Left ventricle myocardium superior (tissue), 1 donor: ENCODE measurements at places on chromosomes 5 and 9. TPM values are rescaled to one million over a fixed set of nuclear protein-coding genes. Genes with fewer than 3 reads are reported as not detected.
A peak's percentile ranks its signal among the peaks of the same experiment; 100 is the strongest.

DNA sequence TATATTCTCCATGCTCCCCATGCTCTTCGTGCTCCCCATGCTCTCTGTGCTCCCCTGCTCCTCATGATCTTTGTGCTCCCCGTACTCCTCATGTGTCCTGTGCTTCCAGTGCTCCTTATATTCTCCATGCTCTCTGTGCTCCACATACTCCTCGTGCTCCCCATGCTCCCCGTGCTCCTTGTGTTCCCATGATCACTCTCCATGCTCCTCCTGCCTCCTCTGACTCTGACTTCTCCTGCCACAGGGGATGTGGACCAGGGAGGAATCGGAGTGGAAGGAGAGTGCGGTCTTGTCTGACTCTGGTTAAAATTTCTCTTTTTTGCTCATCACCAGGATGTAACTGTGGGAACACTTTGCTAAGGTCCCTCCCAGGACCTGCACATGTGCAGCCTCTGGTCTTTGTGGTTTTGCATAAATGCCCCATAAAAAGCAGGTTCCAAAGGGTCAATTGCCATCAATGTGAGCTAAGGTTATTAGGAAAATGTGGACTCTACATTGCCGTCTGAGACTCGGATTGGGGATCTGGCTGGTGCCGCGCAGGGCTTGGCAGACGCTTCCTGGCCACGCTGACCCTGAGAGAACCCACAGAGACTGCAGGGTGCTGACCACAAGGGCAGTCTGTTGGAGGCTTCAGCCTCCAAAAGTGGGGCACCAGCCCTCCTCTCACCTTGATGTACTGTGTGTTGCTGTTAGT lies 52.5 kb downstream of the TRIP13 start:
- no peak for DNase-seq

- DNase-seq: peak; percentile 62
Measured at GRCh38 chr5:158943057-158943456, 156.7 kb downstream of the EBF1 start.

GRCh38 chr5:137207023-137207760 lies 291.9 kb downstream of the SPOCK1 start:
- DNase-seq: peak; percentile 31

DNA sequence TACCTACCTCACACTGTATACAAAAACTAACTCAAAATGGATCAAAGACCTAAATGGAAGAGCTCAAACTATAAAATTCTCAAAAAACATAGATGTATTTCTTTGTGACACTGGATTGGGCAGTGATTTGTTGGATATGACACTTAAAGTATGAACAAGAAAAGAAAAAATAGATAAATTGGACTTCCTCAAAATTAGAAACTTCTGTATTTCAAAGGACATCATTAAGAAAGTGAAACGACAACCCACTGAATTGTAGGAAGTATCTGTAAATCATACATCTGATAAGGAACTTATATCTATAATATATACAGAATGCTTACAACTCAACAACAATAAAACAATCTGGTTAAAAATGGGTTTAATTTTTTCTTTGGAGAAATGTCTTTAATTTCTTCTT lies 96.7 kb downstream of the NRG2 start:
- DNase-seq: no peak

DNA sequence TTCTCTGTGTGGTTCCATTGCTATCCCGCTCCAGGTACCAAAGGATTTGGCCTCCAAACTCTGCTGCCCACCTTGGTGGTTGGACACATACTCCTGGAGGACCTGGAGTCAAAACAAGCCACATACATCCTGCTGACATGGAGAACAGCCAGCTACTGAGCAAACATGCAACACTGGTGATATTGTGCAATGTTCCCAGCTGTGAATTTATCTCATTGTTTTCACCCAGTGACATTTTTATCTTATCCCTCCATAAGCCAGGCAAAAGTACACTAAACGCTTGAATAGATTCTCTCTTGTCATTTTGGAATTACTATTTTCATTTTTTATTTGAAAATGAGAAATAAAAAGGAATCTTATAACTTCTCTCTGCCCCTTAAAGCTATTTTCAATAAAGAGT lies 11.1 kb upstream of the CTSL start:
- no peak for DNase-seq

GRCh38 chr5:83767409-83767992 lies 46.8 kb upstream of the HAPLN1 start:
- DNase-seq: no peak

DNA sequence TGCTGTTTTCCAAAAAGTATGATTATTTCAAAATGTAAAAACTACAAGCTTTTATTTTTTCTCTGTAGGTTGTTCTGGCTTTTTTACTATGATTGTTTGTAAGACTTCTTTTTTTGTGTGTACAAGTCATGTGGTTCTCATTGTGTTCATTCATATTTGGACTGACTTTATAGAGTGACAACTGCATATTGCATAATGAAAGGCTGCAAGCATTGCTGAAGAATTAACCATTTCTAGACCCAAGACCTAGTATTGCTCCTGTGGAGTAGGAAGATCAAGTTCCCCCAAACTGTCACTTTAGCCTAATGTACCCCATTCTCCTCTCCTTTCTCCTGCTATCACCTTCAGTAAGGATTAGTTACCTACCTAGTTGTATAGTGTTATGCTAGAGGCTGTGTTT lies 10.0 kb downstream of the MAP1B start:
- DNase-seq: no peak

GRCh38 chr5:117220730-117221129 lies 646.1 kb upstream of the SEMA6A start:
- DNase-seq: no peak

GRCh38 chr5:8683496-8683895 lies 814.5 kb downstream of the MTRR start:
- no peak for DNase-seq

DNA sequence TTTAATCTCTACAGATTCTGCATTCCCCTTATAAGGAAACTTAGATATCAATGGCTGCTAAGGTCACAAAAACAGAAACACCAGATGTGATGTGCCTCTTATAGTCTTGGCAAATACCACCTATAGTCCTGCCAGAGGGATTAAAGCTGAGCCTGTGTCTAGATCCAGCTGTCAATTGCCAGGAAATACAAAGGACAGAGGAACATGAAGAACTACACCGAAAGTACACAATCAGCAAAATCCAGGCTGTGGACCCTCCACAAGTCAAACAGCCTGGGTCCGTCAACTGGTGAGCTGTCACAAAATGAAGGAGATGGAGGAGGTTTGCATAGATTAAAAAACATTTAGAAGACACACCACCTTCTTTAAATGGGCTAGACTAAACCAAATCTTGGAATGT lies 85.4 kb downstream of the KLF4 start:
- no peak for DNase-seq

- DNase-seq: no peak
Measured at GRCh38 chr9:134472256-134472655, 146.0 kb downstream of the RXRA start.

DNA sequence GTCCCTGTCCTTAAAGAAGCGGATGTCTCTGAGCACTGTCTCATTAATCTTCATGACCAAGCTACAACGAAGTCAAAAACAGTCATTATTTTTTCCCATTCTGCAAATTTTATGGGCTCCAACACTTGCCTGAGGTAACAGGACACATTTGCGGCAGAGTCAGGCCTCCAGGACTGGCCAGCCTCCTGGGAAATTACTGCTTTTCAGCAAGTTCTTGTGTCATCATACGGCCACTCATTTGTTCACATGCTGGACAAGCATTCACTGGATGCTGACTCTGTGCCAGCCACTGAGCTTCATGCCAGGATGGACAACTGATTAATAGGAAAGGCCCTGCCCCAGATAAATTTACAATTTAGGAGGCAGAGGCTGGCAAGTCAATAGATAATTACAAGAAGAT lies 305.7 kb downstream of the ACTL7B start:
- DNase-seq: no peak

DNA sequence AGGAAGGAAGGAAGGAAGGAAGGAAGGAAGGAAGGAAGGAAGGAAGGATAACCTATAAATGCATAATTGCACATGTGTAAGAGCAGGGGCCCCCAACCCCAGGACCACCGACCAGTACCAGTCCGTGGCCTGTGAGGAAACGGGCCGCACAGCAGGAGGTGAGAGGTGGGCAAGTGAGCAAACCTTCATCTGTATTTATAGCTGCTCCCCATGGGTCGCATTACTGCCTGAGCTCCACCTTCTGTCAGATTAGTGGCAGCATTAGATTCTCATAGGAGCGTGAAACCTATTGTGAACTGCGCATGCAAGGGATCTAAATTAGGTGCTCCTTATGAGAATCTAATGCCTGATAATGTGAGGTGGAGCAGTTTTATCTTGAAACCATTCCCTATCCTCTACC lies 66.1 kb downstream of the SH3RF2 start:
- no peak for DNase-seq

GRCh38 chr5:17365811-17366138 lies 132.3 kb upstream of the TAF11L2 start:
- DNase-seq: no peak

DNA sequence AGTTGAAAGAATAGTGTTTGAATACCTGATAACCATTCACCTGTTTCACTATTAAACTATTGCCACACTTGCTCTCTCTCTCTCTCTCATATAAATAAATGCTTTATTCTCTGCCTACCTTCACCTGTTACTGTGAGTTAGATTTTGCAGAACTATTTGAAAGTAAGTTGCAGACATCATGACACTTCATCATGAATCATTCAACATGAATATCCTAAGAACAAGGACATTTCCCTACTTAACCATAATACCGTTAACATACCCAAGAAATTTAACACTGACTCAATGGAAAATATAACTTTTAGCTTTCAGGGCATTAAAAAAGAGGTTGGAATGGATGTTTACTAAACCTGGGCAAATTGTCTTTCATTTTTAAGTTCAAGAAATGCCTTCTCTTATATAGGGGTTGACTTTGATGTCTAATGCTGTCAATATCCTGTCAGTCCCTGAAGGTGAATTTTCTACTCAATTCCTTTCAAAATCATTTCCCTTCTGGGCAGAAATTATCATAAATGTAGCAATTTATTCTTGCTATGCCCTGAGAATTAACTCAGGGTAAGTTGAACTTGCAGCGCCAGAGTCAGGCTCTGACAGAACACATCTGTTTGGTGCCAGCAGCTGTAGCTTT lies 582.6 kb upstream of the TLE4 start:
- DNase-seq: no peak

DNA sequence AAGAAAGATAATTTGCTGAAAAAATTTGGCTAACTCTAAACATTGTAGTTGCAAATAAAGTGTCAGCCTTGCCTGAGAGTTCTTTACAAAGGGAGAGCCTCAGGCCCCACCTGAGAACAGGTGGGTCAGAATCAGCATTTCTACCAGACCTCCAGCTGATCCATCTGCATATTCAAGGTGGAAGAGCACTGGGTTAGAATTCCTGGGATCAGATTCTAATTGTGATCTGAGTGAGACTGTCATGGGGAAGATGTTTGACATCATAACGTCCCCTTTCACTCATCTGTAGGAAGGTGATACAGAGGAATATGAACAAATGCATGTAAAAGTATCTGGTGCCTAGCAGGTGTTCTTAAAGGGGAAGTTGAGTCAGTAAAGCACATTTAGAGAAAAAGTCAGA lies 54.6 kb downstream of the FBXL7 start:
- no peak for DNase-seq

GRCh38 chr9:103899866-103900265 lies 194.2 kb upstream of the SMC2 start:
- DNase-seq: no peak

- no peak for DNase-seq
Measured at GRCh38 chr9:90960941-90961340, 159.3 kb downstream of the SYK start.

DNA sequence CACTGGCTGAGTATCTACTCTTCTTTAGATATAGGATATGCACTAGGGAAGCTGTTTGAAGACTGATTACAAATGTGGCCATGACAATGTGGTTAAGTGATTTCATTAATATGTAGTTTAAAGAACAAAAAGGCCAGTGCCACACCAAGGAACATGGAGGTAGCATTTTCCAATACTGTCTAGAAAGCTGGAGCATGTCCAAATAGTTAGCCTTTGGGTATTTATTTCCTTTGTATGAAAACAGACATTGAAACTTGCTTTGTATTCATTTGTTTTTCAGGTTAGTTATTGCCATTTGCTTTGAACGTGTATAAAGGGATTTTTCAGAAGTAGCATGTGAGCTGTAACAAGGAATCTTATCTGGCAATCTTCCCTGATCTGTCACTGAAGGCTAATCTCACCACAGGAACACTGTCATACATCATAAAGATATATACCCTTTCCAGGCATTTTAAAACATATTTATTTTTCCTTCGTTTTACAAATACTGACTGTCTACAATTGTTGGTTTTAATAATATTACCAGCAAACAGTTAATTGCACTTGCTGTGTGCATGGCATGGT lies 93.4 kb downstream of the PLPPR1 start:
- no peak for DNase-seq

DNA sequence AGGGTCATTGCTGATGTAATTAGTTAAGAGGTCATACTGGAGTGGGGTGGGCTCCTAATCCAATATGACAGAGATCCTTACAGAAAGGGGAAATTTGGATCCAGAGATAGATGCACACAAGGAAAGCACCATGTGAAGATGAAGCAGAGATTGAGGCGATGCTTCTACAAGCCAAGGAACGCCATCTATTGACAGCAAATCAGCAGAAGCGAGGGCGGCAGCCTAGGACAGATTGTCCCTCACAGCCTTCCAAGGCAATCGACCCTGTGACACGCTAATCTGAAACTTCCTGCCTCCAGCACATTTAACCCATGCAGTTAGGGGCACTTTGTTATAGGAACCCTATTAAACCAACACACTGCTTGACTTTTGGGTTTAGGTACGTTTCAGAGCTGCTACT lies 285.1 kb upstream of the DAP start:
- DNase-seq: no peak

GRCh38 chr9:7961076-7961475 lies 161.5 kb upstream of the DMAC1 start:
- DNase-seq: no peak

DNA sequence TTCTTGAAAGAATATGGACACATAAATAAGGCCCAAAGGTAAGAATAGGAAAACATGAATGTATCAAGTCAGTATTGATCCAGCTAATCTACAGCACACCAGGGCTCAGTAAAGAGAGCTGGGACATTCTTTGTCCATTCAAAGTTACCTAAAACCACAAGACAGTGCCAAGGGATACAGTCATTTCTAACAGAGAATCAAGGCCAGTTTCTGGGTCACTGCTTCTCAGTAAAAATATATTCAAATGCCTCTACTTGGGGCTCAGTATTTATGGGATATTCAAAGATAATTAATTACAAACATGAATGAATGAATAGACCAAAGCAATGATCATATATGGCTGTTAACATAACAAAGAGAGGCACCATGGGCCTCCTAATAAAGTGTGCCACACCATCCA lies 34.9 kb downstream of the MTMR12 start:
- no peak for DNase-seq

- DNase-seq: no peak
Measured at GRCh38 chr9:121280715-121281613, 13.0 kb downstream of the GSN start.

CNTFR gene
- total RNA-seq: 3.3 TPM

IRX2 gene
- 3.1 TPM for total RNA-seq

DDX4 gene
- total RNA-seq: not detected

KIF4B gene
- total RNA-seq: 0.05 TPM

FOXD1 gene
- not detected for total RNA-seq

ZMAT2 gene
- total RNA-seq: 31.4 TPM

MLANA gene
- not detected for total RNA-seq

ARSI gene
- 0.25 TPM for total RNA-seq

FSD1L gene
- total RNA-seq: 4.8 TPM

EQTN gene
- not detected for total RNA-seq

ZNF622 gene
- 58.4 TPM for total RNA-seq
